ENCODE measurements at places on chromosomes 12 and 14.

- DNase-seq = no peak
Observed at GRCh38 chr14:104226421-104227383, 88.3 kb downstream of the KIF26A start.

- no peak for DNase-seq
Observed at GRCh38 chr14:81120501-81120900, 100.3 kb downstream of the GTF2A1 start.

GRCh38 chr12:13422291-13422690 lies 225.8 kb downstream of the EMP1 start:
- DNase-seq = no peak

DNA sequence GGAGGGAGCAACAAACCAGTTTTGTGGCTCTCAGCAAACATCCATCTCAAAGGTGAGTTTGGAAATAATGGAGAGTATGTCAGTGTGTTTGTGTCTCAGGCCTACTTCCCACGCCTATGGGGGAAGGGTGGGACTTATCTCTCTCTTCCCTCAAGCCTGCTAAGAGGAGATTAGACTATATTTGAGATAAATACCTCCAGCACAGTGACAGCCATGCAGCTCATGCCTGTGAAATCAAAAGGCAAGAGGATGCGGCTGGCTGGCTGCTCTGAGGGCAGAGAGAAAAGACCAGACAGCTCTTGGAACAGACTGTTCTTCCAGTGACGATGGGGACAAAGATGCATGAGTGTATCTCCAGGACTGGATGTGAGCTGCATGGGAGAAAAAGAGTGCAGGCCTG lies 14.7 kb upstream of the POC1B start:
- DNase-seq = no peak

DNA sequence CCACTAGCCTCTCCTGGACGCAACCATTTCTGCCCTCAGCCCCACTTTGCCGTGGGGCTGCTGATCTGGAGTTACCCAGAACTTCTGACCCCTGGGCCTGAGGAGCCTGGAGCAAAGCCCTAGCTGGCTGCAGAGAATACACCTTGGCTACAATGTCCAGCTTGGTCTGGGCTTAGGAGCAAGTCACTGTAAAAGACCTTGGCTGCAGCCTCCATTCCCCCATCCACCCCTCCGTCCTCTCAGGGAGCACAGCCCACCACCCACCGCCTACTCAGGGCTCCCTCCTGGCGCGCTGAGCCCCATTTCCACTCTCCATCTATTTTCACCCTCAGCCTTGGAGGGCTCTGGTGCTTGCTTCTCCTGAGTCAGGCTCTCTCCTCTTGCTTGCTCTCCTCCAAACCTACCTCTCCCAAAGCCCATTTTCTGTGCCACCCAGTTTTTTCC lies 42.9 kb downstream of the ERH start:
- DNase-seq = no peak

DNA sequence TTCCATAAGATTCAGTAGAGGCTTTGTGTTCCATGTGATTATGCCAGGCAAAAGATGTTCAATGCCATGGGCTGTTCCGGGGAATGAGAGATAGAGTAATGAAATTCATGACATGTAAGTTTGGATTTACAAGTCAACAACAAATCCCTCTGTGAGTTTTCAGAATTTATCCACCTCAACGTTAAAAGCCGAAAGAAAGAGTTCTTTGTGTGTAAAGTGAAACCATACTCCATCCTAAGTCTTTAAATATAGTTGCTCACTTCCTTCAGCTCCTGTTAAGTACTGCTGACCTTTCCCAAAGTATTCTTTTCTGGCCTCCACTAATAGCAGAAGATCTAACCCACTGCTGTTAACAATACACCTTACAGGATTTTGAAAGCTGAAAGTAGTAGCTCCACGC lies 190.0 kb downstream of the TMX1 start:
- DNase-seq = no peak

DNA sequence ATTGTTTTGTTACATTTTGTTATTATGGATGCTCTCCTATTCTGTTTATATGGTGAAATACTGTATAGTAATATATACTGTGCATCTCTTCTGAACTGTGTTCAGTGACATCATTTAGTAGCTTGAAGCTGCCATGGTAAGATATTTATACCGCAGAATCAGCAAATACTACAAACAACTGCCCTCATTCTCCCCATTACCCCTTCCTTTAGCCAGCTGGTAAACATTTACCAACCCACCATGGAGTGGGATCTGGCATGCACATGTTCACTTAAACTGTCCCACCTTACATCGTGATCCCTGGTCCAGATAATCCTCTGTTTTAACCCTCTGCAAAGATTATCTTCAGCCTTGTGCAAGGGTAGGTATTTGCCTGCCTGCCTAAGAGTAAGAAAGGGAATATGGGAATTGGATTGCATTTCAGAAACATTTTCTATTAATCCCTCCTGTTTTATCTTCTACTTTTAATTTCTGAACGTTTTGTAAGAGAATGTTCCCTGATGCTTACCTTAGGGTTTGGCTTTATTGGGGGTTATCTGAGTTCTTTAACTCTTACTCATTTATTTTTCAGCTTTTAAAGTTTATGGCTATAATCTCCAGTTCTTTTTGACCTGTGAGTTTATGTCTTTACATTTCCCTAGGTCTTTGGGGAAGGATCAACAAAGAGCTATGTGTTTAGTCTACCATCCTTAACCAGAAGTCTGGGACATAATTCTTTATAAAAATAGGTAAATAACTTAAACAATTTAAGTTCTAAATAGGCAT lies 46.5 kb downstream of the FBXO34 start:
- no peak for DNase-seq

GRCh38 chr12:80187660-80188090 lies 88.3 kb downstream of the OTOGL start:
- DNase-seq = no peak

DNA sequence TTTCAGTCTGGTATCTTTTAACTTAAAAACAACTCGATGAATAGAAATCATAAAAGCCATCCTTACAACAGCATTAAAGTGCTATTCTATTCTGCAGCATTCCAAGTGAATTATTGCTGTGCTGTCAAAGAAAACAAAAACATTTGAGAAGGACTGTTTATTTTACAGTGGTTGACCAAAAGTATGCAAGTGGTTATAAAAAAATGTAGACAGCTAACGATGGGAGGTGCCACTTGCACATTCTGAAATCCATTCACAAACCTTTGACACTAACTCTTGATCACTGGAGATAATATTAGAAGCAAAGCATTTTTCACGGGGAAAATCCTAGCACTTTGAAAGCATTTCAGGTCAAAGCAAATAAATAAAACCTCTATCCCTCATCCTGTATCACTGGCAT lies 55.6 kb downstream of the HMGA2 start:
- no peak for DNase-seq

DNA sequence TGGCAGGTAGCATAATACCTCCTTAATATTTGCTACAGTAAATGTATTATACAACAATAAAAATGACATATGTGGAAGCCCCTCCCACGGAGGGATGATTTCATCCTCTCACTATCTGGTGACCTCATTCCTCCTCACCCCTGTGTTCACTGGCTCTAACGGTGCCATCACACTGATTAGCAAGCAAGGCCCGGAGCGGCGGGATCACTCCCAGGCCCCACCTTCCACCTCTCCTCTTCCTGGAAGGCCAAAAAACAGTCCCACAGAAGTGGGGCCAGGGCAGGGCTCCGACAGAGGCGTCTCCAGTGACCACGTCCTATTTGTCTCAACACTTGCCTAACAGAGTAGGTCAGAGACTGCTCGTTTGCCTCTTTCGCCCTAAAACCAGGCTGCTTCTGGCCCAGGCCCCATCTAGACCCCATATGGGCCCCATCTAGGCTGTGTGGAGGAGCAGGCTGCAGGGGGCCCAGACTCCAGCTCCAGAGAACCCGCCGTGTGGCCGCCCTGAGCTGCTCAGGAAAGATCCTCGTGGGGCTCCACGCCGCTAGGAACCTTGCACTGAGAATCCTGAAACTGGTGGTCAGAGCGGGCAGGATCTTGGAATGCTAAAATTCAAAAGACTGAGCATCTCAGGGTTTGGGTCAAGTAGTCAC lies 3.7 kb downstream of the SELPLG start:
- no peak for DNase-seq

GRCh38 chr12:103334466-103334865 lies 161.3 kb downstream of the C12orf42 start:
- DNase-seq = no peak

GRCh38 chr14:86013641-86014040 lies 483.7 kb downstream of the FLRT2 start:
- DNase-seq = no peak

- DNase-seq = no peak
Observed at GRCh38 chr12:91191513-91192111, 9.0 kb upstream of the DCN start.

- DNase-seq = no peak
Observed at GRCh38 chr14:54642801-54643695, 76.1 kb downstream of the SAMD4A start.

- no peak for DNase-seq
Observed at GRCh38 chr14:32202491-32202997, 525 bp downstream of the RNU6-8 start.

DNA sequence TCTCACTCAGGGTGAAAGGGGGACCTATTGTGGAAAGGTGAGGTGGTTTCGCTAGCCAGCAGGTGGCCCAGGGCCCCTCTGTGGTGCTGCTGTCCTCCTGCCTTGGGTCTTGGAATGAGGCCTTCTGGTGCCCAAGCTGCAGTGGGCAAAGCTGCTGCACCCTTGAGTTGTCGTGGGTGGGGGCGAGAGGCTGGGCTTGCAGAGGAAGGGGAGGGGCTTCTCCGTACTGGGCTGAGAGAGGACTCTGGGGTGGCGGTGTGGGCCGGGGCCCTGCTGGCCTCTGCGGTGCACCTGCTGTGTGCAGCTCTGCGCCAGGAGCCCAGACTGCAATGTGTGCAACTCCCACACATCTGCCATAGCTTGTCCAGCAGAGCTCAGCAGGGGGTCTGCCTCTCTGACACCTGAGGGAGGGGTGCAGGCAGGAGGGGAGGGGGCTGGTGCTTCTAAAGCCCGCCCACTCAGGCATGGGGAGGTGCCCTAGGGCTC lies 145.8 kb downstream of the KIF26A start:
- no peak for DNase-seq

- no peak for DNase-seq
Observed at GRCh38 chr14:99608591-99608990, 4.6 kb upstream of the CCDC85C start.

DNA sequence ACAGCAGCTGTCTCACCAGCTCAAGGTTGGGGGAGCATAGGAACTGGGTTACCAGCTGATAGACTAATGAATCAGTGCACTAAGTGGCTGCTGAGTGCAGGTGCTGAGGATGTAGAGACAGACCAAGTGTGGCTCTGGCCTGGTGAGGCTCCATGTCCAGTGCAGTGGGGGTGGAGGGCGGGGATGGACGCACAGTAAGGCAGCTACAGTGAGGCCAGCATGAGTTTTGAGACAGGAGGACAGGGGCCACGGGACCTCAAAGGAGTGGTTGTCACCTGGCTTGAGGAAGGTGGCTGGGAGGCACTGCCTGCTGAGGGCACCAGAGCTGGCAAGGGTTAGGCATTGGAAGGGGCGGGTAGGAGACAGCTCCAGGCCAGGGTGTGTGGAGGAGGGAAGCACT lies 37.0 kb downstream of the SYNE3 start:
- DNase-seq = no peak

DNA sequence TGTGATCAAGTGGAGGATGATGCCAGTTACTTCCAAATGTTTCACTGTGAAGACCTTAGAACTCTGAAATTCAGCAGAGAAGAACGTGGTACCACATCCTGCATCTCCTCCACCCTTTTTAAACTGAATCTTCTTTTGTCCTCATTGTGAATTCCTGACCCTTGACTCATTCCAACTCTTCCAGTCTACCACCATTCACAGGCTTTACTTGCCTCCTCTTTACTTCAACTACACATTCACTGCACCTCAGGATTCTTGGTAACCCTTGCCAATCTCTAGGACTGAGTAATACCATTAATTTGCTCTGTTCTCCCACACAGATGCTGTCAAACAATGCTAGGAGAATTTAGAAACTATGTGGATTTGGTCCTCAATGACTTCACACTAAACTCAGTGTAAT lies 37.3 kb downstream of the PPP1R12A start:
- DNase-seq = no peak

- no peak for DNase-seq
Observed at GRCh38 chr12:120814903-120815429, 89.2 kb downstream of the SPPL3 start.

All from GM06990 (cell line).